Activated T-helper 1 cell treated with Interleukin-2 at 50 U/mL for 16 hours (primary cell): ENCODE measurements at places on chromosomes 2 and 18.

DNA sequence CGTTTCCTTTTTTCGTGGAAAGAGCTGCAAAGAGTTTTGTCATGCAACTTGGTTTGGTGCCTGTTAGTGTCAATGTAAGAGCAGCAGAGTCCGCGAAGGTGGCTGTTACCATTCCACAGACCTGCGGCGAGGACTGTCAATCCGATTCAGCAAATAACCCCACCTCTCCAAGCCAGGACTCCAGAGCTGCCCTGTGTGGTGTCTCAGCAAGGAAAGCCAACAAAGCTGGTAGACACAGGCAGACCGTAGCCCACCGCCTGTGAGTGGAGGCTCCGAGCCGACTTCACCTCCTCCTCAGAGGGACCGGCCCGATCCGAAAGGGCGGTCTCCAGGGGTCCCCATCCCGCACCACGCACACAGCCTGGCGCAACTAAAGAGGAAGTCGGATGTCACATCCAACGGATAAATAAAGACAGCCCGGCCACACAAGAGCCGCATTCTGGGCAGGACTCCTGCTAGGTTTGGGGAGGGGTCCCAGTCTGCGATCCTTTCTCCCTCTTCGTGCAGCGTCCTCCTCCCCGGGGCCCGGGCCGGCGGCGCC, 819 bp downstream of the ANKRD44 start:
- DNase-seq: peak; percentile 44

GRCh38 chr2:43169987-43170386, 56.4 kb downstream of the ZFP36L2 start:
- DNase-seq: peak; percentile 47

- peak; percentile 48 for DNase-seq
These were observed 365 bp downstream of the CUL3 start for GRCh38 chr2:224584785-224585210.

DNA sequence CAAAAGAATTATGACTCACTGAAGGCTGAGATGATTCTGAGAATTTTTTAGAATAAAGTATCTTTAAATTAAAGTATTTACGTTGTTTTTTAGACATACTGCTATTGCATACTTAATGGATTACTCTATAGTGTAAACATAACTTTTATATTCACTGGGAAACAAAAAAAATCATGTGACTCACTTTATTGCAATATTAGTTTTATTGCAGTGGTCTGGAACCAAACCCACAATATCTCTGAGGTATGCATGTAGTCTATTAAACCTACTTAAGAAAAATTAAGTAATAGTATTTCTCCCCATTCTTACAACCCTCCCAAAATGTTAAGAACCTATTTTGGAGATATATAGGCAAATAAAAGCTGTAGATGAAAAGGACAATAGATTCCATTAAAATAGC, 142.9 kb upstream of the ZNF521 start:
- no peak for DNase-seq

DNA sequence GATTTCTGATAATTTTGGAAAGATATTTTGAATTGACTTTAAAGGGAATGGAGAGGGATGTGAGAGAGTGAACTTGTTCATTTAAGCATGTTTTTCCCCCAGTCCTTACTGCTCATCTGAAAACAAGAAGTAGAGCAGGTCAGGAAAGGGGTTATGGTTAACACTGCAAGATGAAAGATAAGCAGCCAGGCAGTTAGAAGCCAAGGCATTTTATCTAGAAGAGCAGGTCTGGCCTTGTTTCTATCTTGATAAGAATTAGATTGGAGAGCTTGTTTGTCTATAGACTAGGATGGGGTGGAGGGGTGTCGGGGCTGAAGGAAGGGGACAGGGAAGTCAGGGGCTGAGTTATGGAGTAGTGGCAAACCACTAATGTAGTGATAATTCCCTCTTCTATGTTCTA, 171.6 kb downstream of the IKZF2 start:
- DNase-seq: no peak

- no peak for DNase-seq
These were observed 58.8 kb downstream of the RNF144A start for GRCh38 chr2:6975988-6976387.
